ENCODE measurements at places on chromosomes 3 and 15.
A peak's percentile ranks its signal among the peaks of the same experiment; 100 is the strongest.

GRCh38 chr15:72570059-72570458 is 84.4 kb upstream of the GOLGA6B start:
- DNase-seq: peak; percentile 11

DNA sequence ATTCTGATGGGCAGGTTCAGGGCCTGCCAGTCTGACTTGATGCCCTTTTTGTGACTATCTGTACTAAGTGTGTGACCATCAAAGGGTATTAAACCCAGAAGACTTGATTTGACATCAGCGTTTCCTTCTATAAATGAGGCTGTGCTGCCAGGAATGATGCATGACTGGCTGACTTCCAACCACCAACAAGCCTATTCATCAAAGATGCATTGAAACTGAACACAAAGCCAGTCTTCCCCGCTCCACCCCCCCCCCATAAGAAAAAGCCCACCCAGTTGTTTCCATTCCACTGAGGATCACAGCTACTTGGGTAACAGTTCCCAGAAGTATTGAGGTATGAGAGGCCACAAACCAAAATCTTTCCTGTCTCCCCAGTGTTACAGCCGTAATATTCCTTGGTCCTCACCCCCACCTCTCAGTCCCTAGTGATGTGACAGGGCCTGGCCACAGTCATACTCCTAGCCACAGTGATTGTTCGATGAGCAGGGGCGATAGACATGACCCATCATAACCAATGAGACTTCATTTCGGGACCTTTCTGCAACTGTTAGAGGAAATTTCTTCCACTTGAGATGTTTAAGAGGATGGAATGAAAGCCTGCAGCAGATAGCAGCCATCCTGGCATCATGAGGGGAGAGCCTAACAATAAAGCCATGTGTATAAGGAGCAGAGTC is 22.6 kb downstream of the SH3BP5 start:
- peak; percentile 30 for DNase-seq

DNA sequence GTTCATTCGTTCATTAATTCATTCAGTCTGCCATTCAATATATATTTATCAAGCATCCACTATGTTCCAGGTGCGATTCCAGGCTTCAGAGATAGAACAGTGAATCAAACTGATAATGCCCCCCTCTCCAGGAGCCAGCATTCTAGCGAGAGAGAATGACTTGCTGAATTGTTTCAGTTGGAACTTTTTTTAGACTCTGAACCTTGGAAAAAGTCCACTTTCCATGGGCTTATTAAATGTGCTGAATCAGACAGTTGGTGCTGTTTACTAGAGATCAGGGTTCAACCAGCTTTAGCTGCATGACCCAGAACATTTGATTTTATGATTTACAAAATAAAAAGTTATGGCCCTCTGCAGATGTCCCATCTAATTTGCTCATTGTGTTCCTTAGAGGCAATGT is 213.2 kb downstream of the THSD4 start:
- DNase-seq: no peak

- no peak for DNase-seq
These were observed 95.2 kb upstream of the PLXNA1 start for GRCh38 chr3:126887686-126888085.

- DNase-seq: no peak
These were observed 2.4 kb downstream of the MUC4 start for GRCh38 chr3:195809291-195809785.

DNA sequence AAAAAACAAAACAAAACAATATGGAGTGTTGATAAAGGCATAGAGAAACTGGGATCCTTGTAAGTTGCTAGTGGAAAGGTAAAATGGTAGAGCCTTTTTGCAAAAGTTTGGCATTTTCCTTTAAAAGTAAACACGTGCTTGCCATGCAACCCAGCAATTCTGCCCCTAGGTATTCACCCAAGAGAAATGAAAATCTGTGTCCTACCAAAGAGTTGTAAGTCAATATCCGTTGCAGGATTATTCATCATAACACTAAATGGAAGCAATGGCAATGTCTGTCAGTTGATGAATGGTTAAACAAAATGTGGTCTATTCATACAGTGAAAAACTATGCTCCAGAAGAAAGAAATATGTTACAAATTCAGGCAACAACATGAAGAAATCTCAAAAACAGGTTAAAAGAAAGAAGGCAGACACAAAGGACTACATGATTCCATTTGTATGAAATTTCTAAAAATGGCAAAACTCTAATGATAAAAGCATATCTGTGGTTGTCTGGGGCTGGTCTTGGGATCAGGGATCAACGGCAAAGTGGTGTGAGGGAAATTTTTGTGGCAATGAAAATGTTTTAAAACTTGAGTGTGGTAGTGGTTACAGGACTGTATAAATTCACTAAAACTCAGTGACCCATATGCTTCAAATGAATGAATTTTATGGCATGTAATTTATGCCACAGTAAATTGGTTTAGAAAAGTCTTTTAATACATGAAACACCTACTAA is 229.6 kb downstream of the OPA1 start:
- DNase-seq: no peak

DNA sequence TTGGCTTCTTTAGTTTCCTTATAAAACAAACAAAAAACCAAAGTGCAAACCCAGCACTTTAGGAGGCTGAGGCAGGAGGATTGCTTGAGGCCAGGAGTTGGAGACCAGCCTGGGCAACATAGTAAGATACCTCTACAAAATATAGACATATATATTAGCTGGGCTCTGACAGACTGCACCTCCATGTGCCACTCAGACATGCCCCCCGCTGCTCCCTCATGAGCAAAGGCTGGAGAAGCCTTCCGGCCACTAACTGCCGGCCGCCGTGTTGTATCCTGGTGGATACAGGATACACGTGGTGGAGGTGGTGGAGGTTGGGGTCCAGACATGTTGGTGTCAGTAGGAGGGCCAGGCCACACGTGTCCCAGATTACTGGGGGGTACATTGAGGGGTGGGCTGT is 29.4 kb upstream of the CCR4 start:
- DNase-seq: no peak

DNA sequence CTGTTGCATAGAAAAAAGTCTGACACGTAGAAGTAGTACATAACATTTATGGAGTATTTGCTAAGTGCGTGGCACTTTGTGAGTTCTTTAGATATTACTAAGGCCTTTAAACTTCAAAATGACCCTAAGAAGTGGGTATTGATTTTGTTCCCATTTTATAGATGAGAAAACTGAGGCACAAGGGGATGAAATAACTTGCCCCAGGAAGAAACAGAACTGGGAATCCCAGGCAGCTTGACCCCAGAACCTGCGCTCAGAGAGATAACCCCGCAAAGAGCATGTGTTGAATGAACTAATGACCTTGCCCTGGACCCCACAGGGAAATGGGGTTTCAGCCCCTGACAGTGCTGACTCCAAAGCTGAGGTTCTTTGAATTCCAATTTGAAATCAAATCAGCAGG is 30.5 kb upstream of the CCDC174 start:
- no peak for DNase-seq

DNA sequence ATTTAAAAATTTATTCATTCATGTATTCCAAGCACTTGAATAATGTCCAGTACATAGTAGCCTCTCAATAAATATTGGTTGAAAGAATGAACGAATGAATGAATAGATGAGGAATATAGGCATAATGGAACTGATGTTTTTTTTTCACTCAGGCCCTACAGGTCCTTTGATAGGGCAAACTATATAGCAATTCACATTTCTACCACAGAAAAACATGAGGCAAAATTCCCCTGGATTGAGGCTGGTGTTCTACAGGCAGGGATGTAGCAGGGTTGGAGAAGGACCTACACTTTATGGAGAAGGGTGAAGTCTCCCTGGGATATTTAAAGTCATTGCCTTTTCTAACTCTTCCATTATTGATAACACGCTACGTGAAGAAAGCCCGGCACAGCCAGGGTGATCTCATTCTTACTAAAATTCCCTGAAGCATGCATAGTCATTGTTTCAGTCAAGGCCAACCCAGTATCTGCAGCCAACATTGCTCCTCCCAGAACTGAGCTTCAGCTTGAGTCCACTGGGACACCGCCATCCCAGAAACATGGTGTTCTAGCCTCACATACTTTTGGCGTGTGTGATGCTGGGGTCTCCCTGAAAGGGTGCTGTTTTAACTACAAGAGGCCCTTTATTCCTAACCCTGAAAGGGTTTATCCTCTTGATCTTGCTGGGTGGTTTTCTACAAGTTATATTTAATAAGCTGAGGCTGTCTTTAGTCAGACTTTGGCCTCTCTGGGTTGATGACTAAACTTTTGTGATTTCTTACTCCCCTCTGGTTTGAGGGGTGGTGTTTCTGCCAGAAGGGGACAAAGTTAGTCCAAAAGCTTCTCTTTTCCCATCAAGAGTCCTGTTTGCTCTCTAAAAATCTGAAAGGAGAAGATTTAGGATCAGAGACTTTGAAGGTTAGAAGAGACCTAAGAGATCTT is 25.9 kb upstream of the FBN1 start:
- DNase-seq: peak; percentile 82

All from adipocyte (in vitro differentiated cells).